DMS79 treated with DMSO at 0.1 percent for 48 hours (cell line): ENCODE measurements at places on chromosomes 12 and 14.

DNA sequence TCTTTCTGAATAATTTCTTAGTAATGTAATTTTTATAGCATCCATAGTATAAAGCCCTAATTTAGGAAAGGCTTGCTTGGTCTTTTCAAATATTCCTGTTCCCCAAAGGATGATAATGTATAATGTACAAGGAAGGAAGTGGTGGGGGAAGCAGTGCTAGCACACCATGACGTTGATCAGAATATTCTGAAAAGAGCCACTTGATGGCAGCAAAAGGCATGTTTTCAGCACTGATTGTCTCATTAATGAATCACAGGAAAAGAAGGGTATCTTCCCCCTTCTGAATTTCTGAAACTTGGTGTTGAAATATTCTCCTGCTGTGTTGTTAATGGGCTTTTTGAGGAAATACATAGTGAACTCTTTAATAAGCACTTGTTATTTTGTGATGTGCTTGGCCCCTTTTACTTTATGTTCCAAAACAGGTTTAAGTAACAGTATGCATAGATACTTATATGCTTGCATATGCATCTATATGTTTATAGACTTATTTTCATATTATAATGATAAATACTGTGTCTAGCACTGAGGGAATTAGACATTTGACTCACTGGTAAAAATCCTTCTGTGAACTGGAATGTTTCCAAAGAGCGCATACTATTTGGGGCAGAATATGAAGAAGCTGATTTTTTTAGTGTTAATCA is 122.0 kb downstream of the TMEM117 start:
- no peak for DNase-seq

DNA sequence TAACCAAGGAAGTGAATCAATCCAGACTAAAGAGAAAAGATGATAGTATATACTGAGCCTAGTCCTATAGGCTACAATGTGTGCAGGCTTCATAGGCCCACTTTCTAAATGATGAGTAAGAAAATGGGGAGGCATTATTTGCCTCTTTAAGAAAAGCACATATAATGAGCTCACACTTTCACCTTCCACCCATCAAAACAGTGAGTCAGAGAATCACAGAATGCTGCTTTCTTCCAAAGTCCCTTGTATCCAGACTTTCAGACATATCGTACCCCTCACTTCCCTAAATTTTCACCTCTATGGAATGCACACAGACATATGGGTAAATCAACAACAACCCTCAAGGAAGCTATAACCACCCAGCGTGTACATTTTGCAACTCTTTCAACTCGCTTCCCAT is 286.4 kb upstream of the PRKD1 start:
- no peak for DNase-seq

DNA sequence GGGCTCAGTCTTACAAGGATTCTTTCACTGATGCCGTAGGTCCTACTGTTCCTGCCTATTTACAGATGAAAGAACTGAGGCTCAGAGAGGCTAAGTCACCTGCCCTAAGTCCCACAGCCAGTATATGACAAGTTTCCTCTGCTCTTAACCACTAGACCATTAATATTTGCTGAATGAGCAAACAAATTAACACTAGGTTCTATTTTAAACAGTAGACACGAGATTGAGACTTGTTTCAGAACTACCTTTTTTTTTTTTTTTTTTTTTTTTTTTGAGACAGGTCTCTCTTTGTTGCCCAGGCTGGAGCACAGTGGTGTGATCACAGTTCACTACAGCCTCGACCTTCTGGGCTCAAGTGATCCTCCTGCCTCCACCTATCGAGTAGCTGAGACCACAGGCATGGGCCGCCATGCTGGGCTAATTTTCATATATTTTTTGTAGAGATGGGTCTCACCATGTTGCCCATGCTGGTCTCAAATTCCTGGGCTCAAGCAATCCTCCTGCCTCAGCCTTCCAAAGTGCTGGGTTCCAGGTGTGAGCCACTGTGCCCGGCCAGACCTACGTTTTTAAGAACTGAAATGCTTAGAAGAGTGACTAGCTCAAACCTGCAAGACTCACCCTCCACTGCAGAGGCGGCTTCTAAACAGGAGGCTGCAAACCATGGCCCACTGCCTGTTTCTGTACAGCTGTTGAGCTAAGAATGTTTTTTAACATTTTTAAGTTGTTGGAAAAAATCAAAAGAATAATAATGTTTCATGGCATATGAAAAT is 12.9 kb downstream of the SYNE3 start:
- DNase-seq = no peak

DNA sequence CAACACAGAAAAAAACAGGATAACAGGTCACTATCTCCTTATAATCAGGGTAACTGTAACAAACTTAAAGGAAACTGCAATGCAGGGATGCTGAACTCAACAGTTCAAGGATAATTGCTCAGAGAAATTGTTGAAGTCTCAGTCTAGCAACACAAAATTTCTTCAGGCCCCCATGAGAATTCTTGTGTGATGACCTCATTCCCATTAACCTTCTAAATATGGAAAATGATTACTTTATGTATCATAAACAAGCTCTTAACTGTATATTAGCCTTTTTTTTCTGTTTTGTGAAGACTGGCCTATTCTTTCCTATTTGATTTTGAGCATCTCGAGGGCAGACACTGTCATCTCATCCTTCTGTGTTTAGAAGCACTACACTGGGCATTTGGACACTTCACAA is 47.1 kb downstream of the IGF1 start:
- no peak for DNase-seq

DNA sequence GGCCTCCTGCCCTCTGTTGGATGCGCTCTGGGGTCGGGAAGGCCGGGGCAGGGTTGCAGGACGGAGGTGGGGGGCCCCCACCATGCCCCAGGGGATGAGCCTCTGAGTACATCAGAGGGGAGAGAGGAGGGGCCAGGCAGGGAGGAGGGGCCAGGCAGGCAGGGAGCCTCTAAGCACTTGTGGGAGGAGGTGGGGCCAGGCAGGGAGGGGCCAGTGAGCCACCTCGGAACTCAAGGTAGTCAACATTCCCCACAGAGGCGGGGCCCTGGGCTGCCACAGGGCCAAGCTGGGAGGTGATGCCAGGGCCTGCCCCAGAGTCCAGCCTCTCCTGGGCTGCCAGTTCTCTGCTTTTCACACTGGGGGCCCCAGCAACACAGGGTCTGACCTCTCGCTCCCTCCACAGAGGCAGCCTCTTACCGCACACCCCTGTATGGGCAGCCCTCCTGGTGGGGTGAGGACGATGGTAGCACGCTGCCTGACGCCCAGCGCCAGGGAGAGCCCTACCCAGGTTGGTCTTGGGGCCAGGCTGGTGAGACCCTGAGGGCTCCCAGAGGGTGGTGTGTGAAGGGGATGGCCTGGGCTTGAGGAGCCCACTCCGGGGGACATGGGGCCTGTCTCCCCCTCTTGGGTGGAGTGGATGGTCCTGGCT is 17.4 kb downstream of the CEP170B start:
- DNase-seq = no peak

GRCh38 chr14:103880348-103881267 is 33.2 kb upstream of the PPP1R13B start:
- DNase-seq = peak; percentile 84

DNA sequence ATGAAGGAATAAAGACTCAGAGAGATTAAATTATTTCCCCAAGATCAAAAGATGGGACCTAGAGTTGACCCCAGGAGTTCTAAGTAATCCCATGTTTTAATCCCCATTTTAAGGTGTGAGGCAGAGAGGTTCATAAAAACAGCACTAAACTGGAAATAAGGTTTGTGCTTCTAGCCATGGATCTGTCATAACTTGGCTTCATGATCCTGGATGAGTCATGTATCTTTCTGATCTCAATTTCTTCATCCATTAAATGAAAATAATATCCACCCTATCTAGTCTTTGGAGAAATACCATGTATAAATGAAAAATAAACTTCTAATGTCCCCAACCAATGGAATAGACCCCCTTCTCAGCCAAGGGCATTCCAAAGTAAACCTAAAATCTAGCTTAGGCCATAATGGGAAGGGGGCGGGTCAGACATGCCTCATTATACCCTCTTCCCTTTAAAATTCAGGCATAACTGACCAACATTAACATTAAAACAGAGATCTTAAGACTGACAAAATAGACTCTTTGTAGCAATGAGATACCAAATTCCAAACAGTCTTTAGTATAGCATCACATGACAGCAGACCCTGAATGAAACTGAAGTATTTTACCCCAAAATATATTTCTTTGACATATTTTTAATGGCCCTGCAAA is 47.8 kb downstream of the SLC41A2 start:
- no peak for DNase-seq

- no peak for DNase-seq
These were observed 5.3 kb downstream of the KCNH3 start for GRCh38 chr12:49543914-49544815.

- DNase-seq = no peak
These were observed 210.6 kb downstream of the PHLDA1 start for GRCh38 chr12:75820848-75821578.

DNA sequence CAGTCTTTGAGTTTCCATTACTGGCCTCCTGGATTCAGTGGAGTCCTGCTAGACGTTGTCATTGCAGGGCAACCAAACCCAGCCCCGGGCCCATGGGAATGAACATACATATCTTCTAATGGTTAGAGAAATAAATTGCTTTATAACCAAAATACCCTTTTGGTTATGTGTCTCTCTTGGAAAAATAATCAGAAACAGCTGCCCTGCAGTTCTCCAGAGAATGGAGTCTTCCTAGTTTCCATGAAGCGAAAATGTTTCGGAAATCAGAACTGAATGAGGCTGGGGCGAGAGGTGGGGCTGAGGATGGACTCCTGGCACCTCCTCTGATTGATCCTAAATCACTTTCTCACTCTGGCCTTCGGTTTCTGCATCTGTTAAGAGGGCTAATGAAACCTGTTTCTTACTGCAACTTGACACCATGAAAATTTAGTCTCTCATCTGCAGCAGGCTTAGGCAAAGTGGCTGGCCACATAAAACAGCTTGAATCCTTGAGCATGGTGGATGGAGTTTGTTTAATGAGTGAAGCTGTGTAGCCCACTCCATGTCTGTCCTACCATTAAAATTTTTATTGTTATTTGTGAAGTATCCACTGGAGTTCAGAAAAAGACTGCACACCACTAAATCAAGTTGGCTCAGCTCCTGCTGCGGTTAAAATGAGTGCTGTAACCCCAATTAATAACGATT is 198.9 kb downstream of the CACNA1C start:
- peak; percentile 99 for DNase-seq

DNA sequence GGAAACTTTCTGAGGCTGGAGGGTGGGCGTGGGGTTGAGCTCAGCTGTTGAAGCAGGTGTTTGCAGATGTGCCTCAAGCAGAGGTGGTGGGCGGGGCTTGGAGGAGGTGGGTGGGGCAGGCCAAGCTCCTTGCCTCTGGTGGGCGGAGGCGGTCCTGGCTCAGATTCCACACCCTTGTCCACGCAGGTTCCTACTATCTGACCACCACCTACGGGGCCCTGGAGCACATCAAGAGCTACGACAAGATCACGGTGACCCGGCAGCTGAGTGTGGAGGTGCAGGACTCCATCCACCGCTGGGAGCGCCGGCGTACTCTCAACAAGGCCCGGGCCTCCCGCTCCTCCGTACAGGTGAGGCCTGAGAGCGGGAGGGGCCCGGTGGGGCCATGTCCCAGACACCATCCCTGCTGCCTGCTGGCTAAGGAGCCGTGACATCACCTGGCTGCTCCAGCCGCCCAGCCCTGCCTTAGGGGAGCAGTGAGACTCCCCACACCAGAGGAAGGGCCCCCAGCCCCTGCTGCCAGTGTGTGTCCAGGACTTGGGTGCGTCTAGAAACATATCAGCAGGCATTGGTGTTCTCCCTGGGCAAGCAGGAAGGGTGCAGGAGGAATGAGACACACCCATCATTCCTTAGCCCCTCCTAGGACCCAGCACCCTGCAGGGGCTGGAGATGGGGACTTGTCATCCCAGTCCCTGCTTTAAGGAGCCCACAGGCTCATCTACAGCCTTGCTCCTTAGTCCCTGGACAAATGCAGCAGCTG is 63.4 kb downstream of the LGMN start:
- no peak for DNase-seq

DNA sequence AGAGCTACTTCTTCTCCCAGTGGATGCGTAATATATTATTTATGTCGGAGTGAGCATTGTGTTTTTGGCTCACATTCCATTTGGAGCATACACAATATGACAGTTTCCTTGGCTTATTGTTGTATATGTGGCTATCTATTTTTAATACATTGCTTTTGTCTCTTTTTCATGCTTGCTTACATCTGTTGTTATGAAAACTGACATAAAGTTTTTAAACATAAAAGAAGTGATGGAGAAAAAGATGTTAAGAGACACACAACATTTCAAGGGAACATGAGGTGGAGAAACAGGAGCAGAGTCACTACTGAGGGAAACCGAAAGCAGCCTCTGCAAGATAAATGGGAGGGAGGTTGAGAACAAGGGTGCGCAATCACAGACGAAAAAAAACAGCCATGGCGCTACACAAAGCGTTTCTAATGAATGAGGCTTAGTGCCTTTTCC is 228.4 kb upstream of the NPAS3 start:
- DNase-seq = no peak

- DNase-seq = no peak
These were observed 169.7 kb upstream of the G2E3 start for GRCh38 chr14:30389134-30389876.

- no peak for DNase-seq
These were observed 467.8 kb downstream of the LRIG3 start for GRCh38 chr12:58452546-58452945.

GRCh38 chr14:35571598-35571997 is 37.6 kb downstream of the INSM2 start:
- DNase-seq = no peak

- no peak for DNase-seq
These were observed 1082.5 kb downstream of the BCL11B start for GRCh38 chr14:98189511-98189910.
